HT-29 (cell line): ENCODE measurements at places on chromosomes 4 and X.

GRCh38 chr4:8773124-8773931, 98.3 kb downstream of the HMX1 start:
- no peak for DNase-seq

- no peak for DNase-seq
Measured at GRCh38 chr4:39255266-39255665, 72.9 kb downstream of the WDR19 start.

DNA sequence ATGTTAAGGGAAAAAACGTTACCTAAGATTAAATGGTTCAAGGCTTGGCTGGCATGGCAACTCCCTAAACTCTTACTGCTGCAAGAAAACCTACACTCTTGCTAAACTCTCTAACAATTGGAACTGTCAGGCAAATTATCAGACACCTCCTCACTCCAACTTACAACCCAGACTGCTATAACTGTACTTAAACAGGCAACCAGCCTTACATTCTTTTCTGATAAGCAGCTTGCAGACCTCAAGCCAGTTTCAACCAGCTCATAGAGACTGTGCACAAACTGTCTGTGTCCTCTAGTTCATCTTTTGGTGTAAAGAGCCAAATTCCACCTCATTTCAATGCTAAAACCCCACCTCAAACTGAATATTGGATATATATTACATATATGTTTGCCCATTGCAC, 504.9 kb downstream of the UBE2NL start:
- no peak for DNase-seq

DNA sequence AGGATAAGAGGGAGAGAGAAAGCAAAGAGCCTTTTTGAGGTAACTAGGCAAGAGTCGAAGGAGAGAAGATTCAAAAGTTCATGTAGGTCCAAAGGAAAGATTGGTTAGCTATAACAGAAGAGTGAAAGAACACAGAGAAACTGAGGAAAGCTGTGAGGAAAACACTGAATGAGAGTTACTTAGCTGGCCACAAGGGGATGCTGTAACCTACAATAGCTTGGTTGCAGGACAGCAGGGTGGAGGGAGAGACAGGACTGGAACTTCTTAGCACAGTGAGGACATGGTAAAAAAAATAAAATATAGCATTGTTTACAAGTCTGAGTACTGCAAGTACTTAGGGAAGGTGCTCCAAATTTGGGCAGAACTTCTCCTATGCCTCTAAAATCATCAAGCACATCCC, 48.3 kb downstream of the RAI2 start:
- DNase-seq = no peak

DNA sequence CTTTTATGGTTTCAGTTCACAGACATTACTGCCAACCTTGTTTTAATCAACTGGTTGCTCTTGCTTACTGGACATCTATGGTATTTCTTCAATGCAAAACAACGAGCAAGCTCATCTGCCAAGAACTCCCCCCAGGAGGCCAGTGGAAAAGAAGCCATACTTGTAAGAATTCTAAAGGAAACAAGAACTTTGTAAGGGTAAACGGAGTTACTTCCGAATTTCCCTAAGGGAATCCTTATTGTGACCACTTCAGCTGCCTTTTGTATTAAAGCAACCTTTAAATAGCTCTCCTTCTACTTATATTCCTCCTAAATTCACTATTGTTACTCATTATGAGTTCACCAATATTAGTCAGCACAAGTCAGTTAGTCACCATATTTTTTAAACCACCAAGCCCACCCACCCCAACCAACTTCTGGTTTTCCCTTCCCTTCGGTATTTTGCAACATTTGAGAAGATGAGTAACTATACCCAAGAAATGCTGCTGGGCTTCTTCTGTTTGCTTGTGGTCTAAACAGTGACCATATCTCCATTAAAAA, 602.8 kb upstream of the DIPK2B start:
- no peak for DNase-seq

DNA sequence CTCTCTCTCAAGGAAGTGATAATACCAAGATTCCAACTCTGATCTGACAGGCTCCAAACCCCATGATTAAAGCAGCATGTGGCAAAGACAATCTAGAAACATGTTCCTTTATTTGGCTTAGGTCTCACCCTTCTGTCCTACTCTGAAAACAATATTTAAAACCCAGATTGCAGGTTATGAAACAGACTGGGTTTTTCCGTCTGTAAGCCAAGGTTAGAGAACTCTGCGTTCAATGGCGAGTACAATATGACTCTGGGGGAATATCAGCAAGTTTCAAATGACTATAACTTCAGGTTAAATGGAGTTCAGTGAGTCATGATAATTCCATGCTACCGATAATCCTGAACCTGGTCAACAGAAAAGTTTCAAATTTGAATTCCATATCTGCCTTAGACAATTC, 50.8 kb downstream of the ANAPC10 start:
- no peak for DNase-seq

DNA sequence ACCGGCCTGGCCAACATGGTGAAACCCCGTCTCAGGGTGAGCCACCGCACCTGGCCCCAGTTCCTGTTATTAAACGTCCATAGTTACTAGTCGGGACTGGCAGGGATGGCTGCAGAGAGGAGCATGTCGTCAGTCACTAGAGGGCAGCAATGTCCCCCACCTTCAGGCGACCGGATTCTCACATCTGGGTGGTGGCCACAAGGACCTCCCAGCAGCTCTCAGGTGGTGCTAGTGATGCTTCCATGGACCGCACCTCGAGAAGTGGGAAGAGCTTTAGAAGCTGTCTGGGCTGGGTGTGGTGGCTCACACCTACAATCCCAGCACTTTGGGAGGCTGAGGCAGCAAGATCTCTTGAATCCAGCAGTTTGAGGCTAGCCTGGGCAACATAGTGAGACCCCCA, 13.3 kb upstream of the IL3RA start:
- peak; percentile 61 for DNase-seq

DNA sequence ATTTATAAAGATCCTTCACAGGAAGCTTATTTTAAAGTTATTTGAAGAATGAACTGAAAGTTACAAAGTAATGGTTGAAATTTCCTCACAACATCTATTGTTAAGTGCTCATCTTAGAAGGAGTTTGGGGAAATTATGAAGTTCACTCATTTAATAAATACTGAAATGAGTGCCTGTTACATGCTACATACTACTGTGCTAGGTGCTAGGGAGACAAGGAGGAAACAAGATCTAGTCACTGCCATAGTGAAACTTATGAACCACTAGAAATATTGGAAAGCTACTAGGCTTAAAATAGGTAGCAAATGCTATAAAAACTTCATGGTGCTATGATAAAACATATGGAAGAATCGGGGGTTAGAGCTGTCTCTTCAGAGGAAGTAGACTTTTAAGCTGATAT, 97.1 kb downstream of the JADE1 start:
- DNase-seq = no peak

DNA sequence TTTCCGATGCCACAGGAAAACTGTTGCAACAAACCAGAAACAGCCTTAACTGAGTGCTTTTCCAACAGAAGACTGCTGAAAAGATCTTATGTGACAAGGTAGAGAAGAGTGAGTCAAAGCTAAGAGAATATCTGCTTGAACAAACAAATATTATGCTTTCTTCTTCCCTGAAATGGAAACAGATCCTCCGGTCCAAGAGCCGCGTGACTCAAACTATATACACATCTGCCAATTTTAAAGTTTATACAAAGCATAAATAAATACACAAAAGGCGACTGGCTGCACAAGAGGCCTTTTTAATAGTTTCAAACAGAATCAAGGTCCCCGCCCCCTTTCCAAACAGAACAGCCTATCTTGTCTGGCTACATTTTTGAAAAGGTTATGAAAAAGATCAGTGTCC, 329.7 kb upstream of the F9 start:
- no peak for DNase-seq

DNA sequence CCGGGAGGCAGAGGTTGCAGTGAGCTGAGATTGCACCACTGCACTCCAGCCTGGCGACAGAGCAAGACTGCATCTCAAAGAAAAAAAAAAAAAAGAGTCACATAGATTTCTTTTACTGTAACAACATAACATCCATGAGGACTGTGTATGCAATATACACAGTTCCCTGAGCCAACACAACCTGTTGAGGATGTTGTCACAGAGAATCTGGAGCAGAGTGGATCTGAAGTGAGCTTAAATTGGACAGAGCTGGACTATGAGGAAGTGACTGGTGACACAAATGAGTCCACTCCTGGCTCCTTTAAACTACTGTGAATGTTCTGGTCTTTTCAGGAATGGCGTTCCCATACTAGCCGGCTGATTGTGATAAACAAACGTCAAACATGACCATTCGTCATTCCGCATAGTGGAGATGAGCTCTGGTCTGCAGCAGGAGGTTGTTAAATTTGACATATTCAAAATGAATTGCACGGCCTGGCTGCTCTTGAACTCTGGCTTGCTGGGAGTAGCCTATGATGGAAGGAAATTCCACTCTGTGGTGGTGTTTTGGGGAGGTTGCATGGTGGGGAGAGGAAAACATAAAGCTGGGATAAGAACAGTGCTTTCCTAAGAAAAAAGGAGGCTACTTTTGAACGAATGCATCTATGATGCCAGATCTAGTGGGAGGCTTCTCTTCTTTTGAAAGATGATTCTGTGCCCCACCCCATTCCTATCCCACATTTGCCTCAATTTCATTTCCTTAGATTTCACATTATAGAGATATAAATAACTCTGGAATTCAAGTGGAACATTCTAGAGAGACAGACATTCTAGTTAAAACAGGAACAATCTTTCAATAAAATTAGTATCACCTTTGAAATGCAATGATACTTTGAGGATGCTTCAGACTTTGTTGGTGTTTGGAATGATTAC, 149.5 kb downstream of the SHROOM3 start:
- peak; percentile 11 for DNase-seq

GRCh38 chr4:97866821-97867556, 276.3 kb downstream of the STPG2 start:
- no peak for DNase-seq

GRCh38 chr4:39548425-39549067, 21.3 kb upstream of the UGDH start:
- DNase-seq = no peak

- DNase-seq = no peak
Measured at GRCh38 chr4:140652601-140653000, 83.8 kb upstream of the UCP1 start.

DNA sequence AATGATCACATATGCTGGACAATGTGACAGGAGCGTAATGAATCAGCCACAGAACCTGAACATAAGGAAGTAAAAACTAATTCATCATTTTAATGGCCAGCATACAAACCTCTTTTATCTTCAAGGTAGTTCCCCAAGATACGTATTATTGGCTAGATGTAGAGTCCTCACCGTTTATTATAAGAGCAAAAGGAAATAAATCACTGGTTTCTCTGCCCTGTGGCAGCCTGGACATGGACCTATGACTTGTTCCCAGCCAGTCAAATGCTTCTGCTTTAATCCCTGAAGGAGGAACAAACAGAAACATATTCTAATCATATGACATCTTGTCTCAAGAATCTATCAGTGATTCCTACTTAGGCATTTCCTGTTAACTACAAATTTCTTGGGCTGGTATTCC, 86.8 kb upstream of the FAM241A start:
- DNase-seq = peak; percentile 37

- no peak for DNase-seq
Measured at GRCh38 chr4:3010998-3011397, 47.6 kb downstream of the GRK4 start.

- no peak for DNase-seq
Measured at GRCh38 chr4:163447481-163447880, 26.1 kb downstream of the TKTL2 start.

DNA sequence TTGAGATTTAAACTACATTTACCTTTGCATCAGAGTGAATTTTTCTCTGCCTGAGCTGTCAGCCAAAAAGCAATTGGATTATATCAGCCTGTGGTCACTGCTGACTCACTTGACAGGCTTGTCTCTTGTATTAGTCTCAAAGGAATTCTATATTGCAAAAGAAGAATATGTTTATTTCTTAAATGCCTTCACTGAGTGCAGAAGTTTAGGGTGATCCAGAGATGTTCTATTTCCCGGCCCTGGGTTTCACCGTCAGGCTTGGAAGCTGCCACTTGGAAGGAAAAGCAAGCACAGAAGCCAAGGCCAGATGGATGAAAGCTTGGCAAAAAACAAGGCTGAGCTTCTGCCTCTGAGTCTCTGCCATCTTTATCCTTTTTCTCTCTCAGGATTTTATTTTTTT, 80.9 kb downstream of the FAM114A1 start:
- DNase-seq = no peak

DNA sequence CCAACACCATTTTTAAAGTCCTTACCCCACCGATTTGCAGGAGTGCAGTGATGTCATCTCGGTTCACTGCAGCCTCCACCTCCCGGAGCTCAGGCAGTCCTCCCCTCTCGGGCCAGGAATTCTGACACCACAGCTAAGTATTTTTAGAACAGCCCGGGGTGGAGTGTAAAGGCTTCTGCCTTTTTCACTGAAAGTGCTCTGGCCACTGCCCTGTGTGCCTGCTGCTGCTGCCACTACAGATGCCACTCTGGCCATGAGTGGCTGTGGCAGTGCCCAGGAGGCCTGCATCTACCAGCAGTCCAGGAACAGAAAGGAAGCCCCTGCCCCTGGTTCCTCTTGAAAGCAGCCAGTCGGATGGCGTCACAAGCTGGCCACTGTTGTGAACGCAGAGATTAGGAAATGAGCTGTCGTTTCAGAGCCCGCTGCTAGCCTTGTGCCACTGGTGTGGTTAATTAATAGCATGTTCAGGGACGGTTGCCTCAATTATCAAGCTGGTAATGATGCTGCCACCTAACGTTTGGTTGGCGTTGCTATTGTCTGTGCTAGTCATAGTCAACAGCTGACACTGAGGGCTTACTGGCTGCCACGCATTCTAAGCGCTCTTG, 23.6 kb upstream of the TBC1D14 start:
- DNase-seq = peak; percentile 90

- no peak for DNase-seq
Measured at GRCh38 chrX:69146739-69147138, 18.5 kb downstream of the PJA1 start.

DNA sequence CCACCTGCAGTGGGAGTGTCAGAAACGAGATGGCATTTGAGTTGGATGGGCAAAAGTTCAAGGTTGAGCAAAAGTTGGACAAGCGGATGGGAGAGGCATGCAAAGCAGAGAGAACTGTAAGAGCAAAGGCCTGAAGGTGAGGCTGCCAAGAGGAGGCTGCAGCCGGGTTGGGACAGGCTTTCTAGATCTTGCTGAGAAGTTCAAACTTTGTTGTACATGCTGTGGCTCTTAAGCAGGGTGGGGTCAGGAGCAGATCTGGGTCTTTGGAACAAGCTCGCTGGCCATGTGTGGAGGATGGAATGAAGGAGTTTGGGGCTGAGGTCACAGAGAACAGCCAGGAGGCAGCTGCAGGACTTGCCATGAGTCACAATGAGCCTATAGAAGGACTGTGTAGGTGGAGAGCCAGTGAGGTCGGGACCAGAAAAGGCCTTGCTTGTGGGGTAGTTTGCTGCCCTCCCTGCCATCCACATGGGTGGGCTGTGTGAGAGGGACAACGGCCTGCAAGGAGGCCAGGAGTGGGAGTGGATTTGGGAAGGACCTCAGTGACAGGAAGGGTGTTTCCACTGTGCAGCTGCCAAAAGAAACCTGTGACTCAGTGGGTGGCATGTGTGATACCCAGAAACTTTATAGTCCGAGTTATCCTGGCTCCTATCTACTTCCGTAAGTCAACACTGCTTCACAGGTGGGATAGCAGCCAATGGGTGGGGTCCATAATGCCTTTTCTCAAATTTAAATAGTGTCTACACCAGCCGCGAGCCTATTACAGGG, 210.4 kb downstream of the MID1IP1 start:
- DNase-seq = no peak
